Endothelial cell of umbilical vein (primary cell): ENCODE measurements at places on chromosomes 16 and 17. TPM values are rescaled to one million over a fixed set of nuclear protein-coding genes. Genes with fewer than 3 reads are reported as not detected.

Gene KRT222
- total RNA-seq, result not detected in 2 replicates

GRCh38 chr17:67481808-67482207 lies 104.7 kb downstream of the PITPNC1 start:
- DNase-seq, result peak; percentile 75

- DNase-seq, result no peak
These were observed 85.3 kb downstream of the RAB11FIP4 start for GRCh38 chr17:31476525-31477416.

Gene TBC1D3
- total RNA-seq, result 1.9 and 2.6 TPM in 2 replicates

Gene DPEP2
- 0.18 and 0.27 TPM in 2 replicates for total RNA-seq

DNA sequence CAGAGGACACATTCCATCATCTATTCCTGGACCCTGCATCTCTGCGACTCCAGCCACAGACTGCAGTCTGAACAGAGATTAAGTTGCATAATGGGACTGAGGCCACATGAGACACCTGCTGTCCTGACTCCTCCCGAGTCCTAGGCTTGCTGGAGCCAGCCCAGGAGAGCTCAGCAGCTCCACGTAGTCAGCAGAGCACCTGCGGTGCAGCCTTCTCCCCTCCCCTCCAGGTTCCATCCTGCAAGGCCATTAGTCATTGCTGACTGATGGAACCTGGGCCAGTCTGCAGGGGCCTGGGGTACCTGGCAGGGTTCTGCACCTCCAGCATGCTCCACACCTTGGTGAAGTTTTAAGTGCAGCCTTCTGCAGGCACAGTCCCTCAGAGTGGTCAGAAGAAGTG lies 76.7 kb downstream of the PLD6 start:
- no peak for DNase-seq

- DNase-seq, result peak; percentile 43
These were observed at the start of gene ACE for GRCh38 chr17:63476854-63477479. ACE (plus strand) TSS chr17:63477061; CDS start chr17:63477095, 34 bp downstream.

Gene NPB
- 0.42 TPM in 1 of 2 replicates, not detected in the other for total RNA-seq

Gene ATXN2L
- total RNA-seq, result 198 and 208 TPM in 2 replicates

DNA sequence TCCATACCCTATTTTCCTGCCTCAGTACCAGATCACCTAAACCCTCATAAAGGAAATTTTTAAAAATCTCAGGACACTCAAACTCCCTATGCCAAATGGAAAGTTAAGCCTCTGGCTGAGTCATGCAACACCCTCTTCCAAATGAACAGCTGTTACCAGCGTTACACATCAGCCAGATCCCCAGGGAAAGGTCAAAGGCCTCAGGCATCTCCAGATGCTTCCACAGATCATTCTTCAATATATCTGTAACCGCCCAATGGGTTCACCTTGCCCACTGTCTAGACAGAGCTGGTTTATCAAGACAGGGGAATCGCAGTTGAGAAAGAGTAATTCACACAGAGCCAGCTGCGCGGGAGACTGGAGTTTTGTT lies 29.1 kb upstream of the SHCBP1 start:
- DNase-seq, result no peak

DNA sequence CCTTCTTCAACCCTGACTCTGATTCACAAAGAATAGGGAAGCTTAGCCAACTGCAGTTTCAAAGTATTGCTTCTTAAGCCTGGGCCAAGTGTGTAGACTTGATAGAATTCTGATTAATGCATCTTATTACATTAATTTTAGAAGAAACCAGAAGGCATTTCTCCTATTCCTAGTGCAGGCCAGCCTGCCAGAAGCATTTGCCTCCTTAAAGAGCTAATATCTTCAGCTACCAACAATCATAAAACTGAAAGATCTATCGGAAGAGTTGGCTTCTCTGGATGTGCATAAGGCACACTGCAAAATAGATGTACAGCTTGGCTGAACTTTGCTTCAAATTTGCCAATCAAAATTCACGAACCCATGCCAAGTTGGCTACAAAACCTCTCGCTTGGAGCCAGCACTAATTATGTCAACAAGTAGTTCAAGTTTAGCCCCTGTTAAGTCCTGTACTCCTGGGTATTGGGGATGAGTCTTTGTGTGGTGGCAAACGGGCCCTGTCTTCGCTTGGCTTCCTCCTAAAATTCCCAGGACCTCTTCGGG lies 717.8 kb downstream of the WWOX start:
- no peak for DNase-seq

Gene KRTAP4-9
- total RNA-seq, result not detected in 2 replicates

Gene C16orf92
- not detected in 2 replicates for total RNA-seq

- no peak for DNase-seq
These were observed 2.5 kb downstream of the C1QTNF8 start for GRCh38 chr16:1093284-1094123.

Gene CHRNE
- total RNA-seq, result 0.76 and 0.84 TPM in 2 replicates

- DNase-seq, result peak; percentile 7
These were observed 3.1 kb downstream of the PHAF1 start for GRCh38 chr16:67112591-67113399.

GRCh38 chr17:2013994-2014317 lies 11.2 kb downstream of the RTN4RL1 start:
- DNase-seq, result no peak

Gene ITGAX
- total RNA-seq, result 0.72 and 1.4 TPM in 2 replicates

GRCh38 chr17:72267601-72268000 lies 146.8 kb downstream of the SOX9 start:
- no peak for DNase-seq

Gene ATP2C2
- total RNA-seq, result not detected in 2 replicates

GRCh38 chr17:17087424-17088015 lies 45.3 kb downstream of the MPRIP start:
- DNase-seq, result no peak

Gene NT5C
- 32.6 and 39.2 TPM in 2 replicates for total RNA-seq

Gene FBXW10B
- 0.90 and 2.5 TPM in 2 replicates for total RNA-seq

DNA sequence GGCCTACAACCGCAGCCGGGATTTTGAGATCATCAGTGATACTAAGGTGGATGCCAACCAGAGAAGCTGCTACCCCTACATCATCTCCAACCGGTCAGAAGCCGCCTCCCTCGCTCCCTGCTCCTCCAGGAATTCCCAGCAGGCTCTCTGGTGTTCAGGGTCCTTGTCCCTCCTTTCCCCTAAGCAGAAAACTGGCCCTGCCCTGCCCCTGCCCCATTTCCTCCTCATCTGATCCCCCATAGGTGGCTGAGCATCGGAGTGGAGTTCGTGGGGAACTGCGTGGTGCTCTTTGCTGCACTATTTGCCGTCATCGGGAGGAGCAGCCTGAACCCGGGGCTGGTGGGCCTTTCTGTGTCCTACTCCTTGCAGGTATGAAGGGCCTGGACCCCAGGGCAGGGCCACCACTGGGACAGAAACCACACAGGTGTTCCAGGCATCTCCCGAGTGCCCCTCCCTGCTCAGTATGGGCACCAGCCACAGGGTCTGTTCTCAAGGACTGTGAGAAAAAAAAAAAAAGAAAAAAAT lies 29.8 kb downstream of the ANKRD40 start:
- DNase-seq, result no peak

DNA sequence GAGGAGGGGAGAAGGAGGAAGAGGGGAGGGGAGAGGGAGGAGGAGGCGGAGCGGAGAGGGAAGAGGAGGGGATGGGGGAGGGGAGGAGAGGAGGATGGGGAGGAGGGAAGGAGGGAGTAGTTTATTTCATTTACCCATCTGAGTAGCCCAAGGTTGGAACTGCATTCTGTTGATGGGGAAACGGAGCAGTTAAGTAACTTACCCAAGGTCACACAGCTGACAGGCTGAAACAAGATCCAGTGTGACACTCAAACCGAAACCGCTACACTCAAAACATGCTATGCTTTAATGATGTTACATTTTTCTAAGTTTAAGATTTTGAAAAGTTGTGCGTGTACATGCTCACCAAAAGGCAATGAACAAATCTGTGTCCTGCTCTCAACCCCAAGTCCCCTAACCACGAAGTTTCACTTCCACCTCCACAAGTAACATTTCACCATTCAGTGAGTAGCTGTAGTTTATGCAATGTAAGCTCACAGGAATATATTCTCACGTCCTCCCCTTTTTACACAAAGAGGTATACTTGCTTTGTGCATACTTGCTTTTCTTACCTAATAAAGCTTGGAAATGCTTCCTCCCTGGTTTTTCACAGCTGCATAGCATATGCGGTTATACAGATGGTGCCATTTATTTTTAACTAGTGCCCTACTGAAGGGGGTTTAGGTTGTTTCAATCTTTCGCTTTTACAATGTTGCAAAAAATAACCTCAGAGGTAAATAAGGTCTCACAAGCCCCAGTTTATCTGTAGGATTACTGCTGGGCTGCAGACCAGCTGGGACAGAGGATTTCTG lies 275.3 kb downstream of the PARN start:
- DNase-seq, result no peak

DNA sequence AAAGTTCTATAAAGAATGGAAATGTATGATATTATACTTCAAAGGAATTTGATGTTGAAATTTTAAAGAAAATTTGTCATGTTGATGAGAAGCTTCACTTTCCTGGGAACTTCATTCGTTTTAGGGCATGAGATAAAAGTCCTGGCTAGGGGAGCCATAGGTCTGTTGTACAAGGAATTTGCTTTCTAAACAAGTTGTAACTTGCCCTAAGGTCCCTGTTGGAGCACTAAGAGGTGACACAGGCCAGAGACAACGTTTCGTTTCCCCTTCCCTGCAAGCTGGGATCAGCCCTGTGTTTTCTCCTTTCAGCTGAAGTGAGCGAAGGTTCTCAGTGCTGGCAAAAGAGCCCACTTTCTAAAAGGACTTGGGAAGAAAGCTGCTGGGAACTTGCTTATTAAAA lies 16.6 kb downstream of the PLD6 start:
- no peak for DNase-seq

DNA sequence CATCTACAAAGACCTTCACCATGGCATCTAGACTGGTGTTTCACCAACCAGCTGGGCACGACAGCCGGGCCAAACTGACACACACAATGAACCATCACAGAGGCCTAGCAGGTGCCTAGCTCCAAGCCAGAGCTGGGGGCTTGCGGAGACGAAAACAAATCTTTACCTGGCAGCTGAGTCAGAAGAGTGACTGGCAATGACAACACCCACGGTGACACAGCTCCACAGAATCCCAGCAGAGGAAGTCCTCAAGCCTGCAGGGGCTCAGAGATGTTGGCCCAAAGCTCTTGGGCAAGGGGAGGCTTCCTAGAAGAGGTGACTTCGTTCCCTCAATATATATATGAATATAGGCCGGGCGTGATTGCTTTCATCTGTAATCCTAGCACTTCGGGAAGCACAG lies 5.1 kb downstream of the MMP25 start:
- no peak for DNase-seq

Gene SGSM2
- total RNA-seq, result 61.6 and 64.3 TPM in 2 replicates

Gene PAQR4
- total RNA-seq, result 25.4 and 31.2 TPM in 2 replicates

- DNase-seq, result no peak
These were observed 52.1 kb upstream of the GNG13 start for GRCh38 chr16:852451-853185.

GRCh38 chr17:19492141-19492540 lies 41.5 kb upstream of the SLC47A1 start:
- DNase-seq, result no peak

GRCh38 chr17:21029036-21029435 lies 13.8 kb downstream of the USP22 start:
- DNase-seq, result no peak

DNA sequence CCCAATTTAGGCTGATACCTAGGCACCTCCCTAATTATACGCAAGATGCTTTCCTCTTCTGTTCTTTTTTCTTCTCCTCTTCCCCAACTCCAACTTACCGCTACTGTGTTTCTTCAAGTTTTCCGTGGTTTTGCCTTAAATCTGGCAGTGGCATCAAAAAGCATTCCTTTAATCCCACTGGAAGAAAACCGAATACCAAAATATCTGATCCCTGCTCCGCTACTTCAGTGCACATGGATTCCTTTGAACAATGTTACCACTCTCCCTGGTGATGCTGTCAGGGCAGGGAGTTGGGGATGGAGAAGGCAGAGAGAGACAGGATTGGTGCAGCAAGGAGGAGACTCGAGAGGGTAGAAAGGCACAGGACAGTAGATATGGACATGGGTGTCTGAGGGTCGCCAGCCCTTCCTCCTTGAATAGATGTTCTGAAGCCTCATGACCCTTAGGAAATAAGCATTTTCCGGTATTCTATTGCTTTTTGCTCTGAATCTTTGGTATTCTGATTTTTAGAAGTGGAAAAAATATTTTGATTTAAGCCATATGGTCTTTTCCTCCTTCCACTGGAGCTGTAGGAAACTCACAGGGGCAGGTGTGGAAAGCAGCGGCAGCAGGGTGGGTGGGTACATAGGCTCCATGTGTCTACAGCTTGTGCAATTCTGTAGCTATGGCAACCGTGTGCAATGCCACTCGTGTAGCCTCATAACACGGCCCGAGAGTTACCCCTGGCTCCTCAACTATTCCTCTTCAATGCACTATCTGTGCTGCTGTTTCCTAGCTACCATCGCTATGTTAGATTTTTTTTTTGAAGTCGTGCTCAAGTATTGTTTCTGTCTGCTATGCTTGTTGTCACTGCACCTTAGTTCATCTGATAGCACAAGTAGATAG lies 32.3 kb upstream of the TANC2 start:
- no peak for DNase-seq

GRCh38 chr16:15610369-15610871 lies 32.5 kb downstream of the MARF1 start:
- DNase-seq, result no peak

GRCh38 chr17:81419886-81420768 lies 24.9 kb downstream of the BAHCC1 start:
- DNase-seq, result no peak

- DNase-seq, result no peak
These were observed 34.6 kb downstream of the CLEC16A start for GRCh38 chr16:10978871-10979446.

GRCh38 chr17:72840019-72840418 lies 252.5 kb downstream of the SLC39A11 start:
- no peak for DNase-seq

DNA sequence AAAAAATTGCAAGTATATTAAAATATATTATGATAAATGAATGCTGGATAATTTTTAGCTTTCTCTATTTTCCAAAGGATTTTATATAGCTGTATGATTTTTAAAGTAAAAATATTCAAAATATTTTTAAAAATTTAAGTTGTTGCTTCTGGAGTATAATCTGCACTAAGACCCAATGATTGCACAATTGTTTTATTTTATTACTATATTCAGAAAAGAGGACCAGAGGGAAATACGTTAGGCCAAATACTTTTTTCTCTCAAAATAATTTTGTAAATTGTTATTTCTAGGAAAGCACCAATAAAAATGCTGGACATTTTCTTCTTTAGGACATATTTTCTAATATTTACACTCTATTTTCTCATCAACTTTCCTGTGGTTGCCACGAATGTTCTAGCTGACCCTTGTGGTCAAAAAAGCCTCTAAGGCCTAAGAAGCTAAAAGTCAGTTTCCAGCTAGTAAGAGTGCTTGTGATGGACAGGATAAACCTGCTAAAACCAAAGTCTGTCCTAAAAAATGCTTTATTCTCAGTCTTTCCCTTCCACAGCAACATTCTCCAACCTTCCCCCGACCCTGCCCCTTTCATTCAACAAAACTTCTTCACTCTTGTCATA lies 31.2 kb downstream of the MMD start:
- no peak for DNase-seq

GRCh38 chr17:64080174-64080618 lies 49.7 kb downstream of the ERN1 start:
- DNase-seq, result no peak

GRCh38 chr16:56938664-56939513 lies 6.9 kb downstream of the HERPUD1 start:
- DNase-seq, result no peak
